ENCODE measurements at places on chromosomes 5 and 9.

DNA sequence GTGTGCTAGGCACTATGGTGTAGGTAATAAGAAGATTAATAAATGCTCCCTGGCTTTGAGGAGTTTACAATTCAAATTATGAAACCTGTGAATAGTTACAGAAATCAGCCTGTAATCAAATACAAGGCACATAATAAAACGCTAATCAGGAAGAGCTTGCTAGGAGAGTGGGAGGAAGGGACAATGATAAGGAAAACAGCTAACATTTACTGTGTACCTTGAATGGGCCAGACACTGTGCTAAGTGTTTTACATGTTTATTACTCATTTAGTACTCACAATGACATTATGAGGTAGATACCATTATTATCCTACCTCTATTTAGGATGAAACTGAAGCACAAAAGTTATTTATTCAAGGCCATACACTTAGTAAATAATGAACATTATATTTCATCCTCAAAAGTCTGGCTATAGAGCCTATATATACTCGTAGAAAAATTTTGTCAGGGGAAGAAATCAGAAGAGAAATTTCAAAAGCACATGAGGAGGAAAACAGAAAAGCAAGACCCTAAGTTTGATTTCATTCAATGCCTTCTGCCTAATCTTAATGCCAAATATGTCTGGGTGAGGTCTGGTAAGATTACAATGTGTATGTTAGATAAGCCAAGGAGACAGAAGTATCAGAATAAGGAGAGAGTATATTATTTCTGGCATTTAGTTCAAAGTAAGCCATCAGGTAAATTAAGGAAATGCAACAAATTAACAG is 35.9 kb downstream of the AFF4 start:
- no peak for DNase-seq

DNA sequence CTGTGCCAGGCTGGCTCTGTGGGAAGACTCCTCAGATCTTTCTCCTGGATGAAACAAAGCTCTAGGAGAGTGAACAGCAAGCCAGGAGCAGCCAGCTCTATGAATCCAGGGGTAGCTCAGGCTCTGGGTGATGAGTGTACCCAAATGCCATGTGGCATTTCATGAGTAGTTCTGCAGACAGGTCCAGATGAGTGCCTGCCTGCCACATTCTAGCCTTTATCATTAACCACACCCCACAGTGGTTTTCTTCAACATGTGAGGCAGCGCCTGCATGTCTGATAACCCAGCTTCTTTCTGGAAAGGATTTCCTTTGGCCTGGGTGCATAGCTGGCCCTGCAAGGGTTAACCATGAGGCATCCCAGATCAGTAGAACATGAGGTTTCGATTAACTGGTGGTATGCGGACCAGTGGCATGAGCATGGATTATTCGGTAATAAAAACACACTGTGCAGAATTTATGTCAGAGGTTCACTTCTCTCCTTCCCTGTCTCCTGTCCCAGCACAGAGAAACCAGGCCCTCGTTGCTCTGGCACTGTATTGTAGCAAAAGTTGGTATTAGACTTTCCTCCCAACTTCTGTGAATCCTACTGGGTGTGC is 381.9 kb upstream of the ZNF462 start:
- no peak for DNase-seq

- DNase-seq: no peak
Measured at GRCh38 chr9:134411440-134412297, 85.4 kb downstream of the RXRA start.

GRCh38 chr9:122642226-122642625 is 15.2 kb downstream of the OR1B1 start:
- DNase-seq: no peak

DNA sequence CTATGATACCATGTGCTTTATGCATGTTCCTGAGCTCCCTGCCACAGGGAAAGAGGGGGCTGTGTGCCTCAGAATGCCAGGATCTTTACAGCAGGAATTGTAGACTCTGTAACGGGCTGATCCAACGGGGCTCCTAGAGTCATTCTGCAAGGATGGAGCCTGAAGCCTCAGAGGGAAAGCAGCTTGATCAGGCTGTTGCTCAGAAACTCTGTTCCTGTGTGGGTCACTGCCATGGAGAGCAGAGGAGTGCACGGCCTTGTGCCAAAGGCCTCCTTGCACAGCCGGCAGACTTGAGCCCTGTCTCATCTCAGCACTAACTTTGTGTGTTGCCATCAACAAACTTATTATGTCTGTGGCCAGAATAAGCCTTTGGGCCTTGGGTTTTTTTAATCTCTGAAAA is 51.8 kb downstream of the AMBP start:
- DNase-seq: no peak

DNA sequence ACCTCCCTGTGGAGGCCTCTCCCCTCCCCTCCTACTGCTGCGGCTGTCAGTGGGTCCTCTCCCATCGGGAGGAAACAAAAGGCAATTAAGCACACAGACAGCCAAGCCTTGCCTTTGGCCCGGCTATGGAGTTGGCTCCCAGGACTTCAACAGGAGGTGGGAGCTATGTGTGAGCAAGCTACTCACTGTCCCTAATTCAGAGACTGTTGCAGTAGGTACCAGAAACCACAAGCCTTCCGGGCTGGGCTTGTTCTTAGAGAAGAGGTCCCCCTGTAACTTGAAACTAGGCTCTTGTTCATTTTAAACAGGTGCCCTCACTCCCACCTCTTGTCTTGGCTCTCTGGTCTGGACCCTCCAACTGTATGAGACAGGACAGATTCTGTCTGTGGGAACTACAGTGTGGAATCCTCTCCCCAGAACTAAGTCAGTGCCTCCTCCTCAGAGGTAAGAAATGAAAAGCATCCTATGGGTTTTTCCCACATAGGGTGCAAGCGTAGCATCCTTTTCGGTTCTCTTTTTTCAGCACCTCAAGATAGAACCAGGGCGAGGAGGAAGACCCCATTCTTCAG is 561.1 kb downstream of the EBF1 start:
- no peak for DNase-seq

DNA sequence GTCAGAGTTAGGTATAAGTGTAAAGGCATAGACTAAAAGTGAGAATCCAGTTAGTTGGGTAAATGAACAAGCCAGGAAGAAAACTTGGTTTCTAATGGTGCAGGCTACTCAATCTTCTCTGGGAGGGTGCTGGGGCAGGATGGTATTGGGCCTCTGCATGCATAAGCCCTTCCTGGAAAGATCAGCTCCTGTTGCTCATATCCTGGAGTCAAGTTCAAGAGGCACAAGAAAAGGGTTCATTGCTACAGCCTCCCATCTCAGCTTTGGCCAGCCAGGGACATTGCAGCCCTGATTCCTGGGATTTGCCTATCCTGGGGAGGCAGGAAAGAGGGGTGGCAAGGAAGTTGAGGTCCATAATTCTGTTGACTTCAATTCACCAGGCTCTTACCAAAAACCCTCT is 40.7 kb upstream of the ATP6V1G1 start:
- no peak for DNase-seq

GRCh38 chr5:34655354-34655991 is 655 bp upstream of the RAI14 start:
- DNase-seq: no peak

GRCh38 chr5:104815212-104815611 is 1252.6 kb upstream of the NUDT12 start:
- peak; percentile 82 for DNase-seq

- no peak for DNase-seq
Measured at GRCh38 chr5:36854402-36855140, 22.0 kb upstream of the NIPBL start.

GRCh38 chr9:76438841-76439588 is 20.0 kb upstream of the GCNT1 start:
- DNase-seq: no peak

DNA sequence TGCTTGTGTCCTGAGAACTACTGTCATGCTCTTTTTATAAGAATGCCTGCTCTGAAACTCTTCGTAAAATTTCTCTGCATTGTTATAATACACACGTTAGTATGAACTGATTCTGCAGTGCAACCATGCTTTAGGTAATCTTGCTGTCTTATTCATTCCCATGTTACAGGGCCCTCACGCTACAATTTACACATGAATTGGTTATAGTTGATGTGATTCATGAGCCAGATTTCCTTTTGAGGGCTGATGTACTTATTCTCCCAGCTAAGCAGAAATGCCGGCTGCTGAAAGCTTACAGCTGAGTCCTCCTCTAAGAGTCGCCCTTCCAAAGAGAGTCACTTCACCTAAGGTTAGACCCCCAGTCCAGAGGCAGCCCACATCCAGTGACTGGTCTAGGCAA is 233.5 kb upstream of the PCSK5 start:
- no peak for DNase-seq

All from NCI-H446 treated with DMSO at 0.1 percent for 48 hours (cell line).